NB4 (cell line): ENCODE measurements at places on chromosomes 12 and 14.

GRCh38 chr12:132481771-132482745 lies 7.9 kb upstream of the FBRSL1 start:
- peak; percentile 74 for DNase-seq

GRCh38 chr14:42299692-42300091 lies 693.0 kb downstream of the LRFN5 start:
- DNase-seq = no peak

- no peak for DNase-seq
Measured at GRCh38 chr12:103561174-103561573, 25.9 kb upstream of the STAB2 start.

- DNase-seq = peak; percentile 94
Measured at GRCh38 chr12:100163416-100164152, 20.9 kb upstream of the BLTP3B start.

DNA sequence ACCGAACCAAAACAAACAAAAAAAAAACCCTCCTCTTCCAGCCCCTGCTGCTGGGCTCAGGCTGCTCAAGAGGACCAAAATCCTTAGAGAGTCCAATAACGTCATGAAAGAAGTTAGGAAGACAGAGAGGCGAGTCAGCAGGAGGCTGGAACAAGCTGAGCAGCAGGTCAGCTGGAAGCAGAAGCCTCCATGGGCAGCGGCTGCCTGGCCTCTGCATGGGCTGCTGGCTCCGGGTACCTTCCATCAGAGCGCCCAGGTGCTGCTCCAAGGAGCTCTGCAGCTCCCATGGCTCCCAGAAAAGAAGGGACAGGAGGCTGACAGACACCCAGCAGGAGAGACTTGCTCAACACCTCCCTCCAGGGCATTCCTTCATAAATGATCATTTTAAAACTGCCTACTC lies 3.2 kb upstream of the KRT2 start:
- DNase-seq = no peak

GRCh38 chr12:121934309-121934664 lies 15.9 kb downstream of the CFAP251 start:
- no peak for DNase-seq

DNA sequence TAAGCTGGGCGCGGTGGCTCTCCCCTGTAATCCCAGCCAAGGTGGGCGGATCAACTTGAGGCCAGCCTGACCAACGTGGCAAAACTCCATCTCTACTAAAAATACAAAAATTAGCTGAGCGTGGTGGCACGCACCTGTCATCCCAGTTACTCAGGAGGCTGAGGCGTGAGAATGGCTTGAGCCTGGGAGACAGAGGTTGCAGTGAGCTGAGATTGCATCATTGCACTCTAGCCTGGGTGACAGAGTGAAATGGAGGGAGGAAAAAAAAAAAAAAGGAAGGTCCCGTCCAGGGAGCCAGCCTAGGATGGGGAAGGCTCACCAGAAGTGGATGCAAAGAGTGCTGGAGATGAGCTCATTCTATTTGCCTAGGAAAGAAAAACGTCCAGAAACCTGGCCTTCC lies 1.9 kb upstream of the CD27 start:
- no peak for DNase-seq

GRCh38 chr12:11433664-11434063 lies 38.3 kb upstream of the PRB2 start:
- DNase-seq = no peak

- no peak for DNase-seq
Measured at GRCh38 chr12:21528953-21529352, 2.9 kb downstream of the SPX start.

GRCh38 chr12:43805149-43805859 lies 813 bp downstream of the TWF1 start:
- peak; percentile 42 for DNase-seq

DNA sequence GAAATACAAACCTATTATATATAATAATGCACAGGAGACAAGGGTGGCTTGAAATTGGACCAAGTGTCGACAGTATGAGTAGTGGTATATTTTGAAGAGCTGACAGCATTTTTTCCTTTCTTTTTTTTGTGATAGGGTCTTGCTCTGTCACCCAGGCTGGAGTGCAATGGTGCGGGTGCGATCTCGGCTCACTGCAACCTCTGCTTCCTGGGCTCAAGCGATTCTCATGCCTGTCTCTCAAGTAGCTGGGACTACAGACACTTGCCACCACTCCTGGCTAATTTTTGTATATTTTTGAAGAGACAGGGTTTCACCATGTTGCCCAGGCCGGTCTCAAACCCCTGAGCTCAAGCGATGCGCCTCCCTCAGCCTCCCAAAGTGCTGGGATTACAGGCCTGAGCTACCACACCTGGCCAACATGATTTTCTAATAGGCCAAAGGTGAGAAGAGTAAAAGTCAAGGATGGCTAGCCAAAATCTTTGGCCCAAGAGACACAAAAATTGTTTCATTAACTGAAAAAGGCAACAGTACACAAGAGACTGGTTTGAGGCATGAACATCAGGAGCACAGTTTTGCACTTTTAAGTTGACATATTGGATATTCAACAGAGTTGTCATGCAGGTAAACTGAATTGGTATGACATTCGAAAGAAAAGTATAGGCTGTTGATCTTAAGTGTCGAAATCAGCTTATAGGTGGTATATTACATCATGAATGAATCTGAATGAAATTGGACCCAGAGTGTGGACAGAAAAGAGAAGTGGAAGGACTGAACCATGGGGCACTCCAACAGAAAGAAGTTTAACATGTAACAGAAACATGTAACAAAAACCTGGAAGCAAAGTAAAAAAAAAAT lies 12.5 kb downstream of the HNRNPC start:
- DNase-seq = peak; percentile 54

- DNase-seq = peak; percentile 51
Measured at GRCh38 chr12:10121278-10121677, 8.7 kb downstream of the CLEC7A start.

DNA sequence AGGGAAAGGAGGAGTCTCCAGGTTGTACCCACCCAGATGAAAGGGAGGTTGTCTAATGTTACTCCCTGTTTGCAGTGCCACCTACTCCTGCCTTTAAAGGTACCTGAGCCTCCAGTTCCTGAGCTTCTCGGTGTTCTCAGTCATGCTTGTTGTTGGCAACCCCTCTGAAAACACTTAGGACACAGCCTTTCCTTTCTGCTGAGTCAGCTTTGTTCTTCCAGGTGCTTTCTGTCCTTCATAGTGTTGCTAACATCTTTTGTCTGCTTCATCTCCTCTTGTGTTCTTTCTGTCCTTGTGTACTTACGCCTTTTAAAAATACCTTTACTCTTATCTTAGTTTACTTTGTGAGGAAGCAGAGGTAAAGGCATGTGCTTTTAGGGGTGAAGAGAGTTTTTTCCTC lies 97.0 kb upstream of the NEDD1 start:
- DNase-seq = no peak

- DNase-seq = no peak
Measured at GRCh38 chr14:51442513-51443175, 202.6 kb downstream of the TMX1 start.

GRCh38 chr14:68824517-68825347 lies 31.9 kb upstream of the ZFP36L1 start:
- peak; percentile 57 for DNase-seq

DNA sequence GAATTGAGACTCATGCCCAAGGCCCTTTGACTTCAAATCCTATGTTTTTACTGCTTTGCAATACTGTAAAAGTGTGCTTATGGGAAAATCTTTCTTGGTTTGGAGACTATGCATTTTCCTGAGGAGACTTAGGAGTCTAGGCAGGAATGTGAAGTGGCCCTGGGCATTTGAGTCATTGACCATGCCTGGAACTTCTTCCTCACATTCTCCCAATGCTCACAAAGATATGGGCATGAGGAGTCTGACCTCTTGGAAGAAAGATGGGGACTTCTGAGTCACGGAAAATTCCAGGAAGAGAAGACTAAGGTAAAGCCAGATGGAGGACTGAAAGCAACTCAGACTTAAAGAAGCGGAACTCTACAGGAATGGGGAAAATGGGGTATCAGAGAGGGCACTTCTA lies 38.2 kb upstream of the ZNF641 start:
- no peak for DNase-seq

GRCh38 chr12:113422030-113422885 lies at the start of gene SDSL:
SDSL (plus strand) TSS chr12:113422380; CDS start chr12:113427983, 5,603 bp downstream.
- peak; percentile 99 for DNase-seq
